ENCODE measurements at places on chromosomes 4 and X.

DNA sequence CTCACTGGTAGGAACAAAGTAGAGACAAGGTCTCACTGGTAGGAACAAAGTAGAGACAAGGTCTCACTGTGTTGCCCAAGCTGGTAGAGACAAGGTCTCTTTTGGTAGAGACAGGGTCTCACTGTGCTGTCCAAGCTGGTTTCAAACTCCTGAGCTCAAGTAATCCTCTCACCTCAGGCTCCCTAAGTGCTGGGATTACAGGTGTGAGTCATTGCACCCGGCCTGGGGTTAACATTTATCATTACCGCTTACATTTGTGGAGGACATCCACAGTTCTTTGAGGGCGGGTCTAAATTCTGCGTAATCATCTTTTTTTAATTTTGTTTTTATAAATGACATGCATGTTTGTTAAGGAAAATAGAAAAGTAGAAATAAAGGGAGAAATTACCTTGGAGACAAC lies 12.0 kb downstream of the RAB33B start:
- DNase-seq = no peak

- no peak for DNase-seq
Measured at GRCh38 chr4:1232661-1233621, 16.0 kb downstream of the CTBP1 start.

- peak; percentile 26 for DNase-seq
Measured at GRCh38 chr4:89371614-89372013, 64.0 kb upstream of the GPRIN3 start.

DNA sequence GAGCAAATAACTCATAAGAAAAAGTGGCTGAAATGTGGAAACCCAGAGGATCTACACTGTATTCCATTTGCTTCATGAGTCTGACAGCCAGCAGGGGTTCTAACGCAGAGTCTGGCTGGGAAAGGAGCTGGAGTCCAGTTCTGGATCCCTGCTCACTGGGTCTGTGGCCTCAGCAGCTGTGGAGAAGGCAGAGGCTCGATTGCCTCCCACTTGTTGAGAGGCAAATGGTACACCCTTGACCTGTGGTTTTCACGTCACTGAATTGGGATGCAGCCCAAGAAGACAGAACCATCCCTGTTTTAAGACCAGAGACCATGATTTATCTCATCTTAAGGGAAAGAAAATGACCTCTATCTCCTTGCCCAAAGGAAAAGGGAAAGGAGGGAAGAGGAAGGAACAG lies 147.0 kb upstream of the NOCT start:
- no peak for DNase-seq

- DNase-seq = peak; percentile 47
Measured at GRCh38 chr4:84938316-84938715, 28.2 kb downstream of the WDFY3 start.

DNA sequence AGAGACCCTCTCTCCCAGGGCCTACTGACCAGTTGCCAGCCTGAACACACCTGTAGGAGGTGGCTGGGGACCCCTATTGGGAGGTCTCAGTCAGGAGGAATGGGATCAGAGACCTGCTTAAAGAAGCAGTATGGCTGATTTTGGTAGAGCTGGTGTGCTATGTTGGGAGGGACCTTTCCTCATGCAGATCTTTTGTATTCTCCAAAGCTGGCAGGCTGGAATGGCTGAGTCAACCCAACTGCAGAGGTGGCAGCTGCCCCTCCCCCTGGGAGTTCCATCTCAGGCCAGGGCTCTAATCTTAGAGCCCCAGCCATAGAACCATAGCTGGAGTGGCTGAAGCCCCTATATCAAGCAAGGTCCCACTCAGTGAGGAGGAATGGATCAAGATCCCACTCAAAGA lies 279.3 kb upstream of the BMP3 start:
- no peak for DNase-seq

DNA sequence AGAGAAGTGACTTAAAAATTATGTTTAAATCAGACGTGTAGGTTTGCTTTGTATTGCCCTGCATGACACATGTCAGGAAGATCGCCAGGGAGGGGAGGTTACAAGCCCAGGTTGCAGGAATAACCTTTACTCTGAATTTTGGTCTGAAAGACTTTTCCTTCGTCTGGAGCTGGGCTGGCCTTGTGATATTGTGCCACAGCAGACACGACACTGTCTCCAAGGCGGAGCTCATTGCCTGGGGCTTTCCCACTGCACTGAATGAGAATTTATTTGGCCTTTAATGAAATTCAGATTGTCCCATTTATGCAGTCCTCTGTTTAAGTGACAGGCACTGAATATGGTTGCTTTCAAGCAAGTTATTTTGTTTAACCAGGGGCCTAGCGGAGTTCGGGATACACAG lies 45.1 kb downstream of the RHOH start:
- peak; percentile 73 for DNase-seq

DNA sequence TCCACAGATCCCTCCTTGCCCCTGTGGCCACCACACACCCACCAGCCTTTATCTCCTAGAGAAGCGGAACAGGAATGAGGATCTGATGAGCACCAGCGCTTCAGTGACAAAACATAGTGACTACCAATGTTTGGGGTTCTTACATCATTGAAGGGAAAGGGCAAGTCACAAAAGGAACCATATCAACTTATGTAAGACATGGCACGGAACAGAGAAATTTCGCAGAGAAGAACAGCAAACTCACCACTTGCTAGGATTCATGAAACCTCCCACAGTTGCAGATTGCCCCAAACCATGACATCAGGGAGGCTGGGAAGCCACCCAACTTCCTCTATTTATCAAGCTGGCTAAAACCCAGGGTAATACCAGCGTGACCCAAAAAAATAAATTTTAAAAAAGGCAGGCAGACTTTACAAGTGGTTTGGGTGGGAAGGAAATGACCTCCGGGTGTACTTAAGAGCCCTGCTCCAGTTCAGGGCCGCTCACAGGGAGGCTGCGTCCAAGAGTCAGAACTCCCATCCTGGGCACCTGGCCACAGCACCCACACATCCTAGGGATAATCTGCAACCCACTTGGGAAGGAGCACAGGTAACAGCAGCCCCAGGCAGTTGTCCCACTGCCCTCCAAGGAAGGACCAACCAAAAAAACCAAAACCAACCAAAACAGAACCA lies 36.0 kb downstream of the ADGRG2 start:
- DNase-seq = peak; percentile 91

- DNase-seq = peak; percentile 51
Measured at GRCh38 chrX:41236629-41237028, 97.3 kb upstream of the DDX3X start.
